ENCODE measurements at places on chromosomes 5 and 9.

DNA sequence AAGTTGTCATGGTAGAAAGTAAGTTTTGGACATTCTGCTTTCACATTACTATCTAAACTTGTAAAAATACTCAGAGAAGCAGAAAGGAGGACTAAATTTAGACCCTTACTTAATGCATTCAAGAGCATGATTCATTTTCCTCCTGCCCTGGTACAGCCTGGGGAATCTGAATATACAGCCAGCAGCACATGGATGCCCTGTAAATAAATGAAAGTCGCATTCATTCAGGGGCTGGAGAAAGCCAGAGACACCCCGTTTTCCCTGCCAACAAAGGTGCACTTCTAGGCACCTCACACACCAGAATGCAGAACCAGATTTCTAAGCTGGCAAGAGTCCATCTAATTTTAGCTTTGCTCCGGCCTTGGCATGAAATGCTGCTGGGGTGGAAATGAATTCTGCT lies 172.7 kb upstream of the KLF9 start:
- no peak for DNase-seq

- DNase-seq, result no peak
Measured at GRCh38 chr5:149047462-149047861, 15.4 kb downstream of the SH3TC2 start.

DNA sequence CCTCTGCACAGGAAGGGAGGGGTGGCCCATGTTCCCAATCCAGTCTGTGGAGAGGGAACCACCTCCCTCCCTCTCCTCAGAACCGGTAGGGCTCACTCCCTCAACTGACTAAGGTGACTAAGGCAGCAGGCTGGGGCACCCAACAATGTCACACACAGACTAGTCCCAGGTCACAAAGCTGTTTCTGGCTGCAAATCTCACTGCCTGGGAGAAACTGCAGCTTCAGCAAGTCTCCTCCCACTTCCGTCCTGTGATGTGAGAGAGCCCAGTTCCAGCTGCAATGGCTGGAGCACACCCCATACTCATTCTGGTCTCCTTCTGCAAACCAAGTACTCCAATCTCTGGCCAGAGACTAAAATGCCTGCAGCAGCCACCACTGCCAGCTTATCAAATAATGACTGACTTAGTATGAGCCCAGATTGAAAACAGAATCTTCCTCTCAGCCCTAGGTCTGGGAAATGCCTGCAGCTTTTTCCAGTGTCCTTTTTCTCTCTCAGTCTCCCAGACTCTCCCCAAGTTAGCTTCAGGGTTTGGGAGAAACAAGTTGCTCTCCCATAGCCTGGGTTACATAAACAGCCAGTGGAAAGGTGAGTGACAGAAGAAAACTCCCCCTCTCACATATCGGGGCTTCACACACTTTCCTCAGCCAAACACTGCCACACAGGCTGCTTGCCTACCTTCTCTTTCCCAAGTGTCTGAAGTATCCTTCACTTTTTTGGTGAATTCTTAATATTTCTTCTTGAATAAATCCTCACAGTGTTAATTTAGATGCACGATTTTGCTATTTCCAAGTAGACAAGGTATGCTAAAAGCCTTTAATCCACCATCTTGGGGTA lies 247.4 kb upstream of the RASA1 start:
- DNase-seq, result peak; percentile 67

GRCh38 chr5:146623666-146624065 lies 107.7 kb upstream of the GPR151 start:
- DNase-seq, result no peak

DNA sequence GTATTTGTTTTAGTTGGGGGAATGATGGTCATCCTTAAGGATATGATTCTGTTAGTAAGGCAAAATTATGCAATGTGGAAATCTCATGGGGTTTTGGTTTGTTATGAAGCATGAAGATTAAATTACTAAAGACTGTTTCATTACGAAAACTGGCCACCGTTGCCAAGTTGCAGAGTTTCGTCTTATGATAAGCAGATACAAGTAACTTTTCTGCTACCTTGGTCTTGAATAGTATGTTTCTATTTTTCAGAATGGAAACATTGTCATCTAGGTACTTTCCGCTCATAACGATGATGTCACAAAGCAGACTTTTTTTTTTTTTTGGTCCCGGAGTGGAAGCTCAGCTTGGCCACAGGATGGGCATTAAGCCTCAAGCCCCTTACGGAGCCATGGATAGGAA lies 4.2 kb downstream of the CCNI2 start:
- DNase-seq, result no peak

- DNase-seq, result peak; percentile 10
Measured at GRCh38 chr5:102554728-102555127, 55.9 kb upstream of the SLCO6A1 start.

DNA sequence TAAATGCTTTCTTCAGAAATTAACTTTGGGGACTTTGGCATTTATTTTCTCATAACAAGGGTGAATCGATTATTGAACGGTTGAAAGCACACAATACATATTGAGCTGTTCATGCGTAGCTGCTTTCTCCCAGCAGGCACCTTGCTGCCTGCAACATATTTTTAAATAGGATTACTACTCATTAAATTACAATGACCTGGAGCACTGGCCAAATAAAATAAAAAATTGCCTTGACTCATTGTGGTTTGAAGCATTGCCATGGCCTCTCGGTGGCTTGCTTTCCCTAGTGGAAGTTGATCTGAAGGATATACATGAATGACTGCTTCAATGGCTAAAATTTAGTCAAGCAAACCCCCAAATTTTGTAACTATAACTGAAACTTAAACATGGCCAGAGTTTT lies 181.6 kb upstream of the NUDT12 start:
- DNase-seq, result no peak

- no peak for DNase-seq
Measured at GRCh38 chr9:89706731-89707191, 101.9 kb downstream of the GADD45G start.

DNA sequence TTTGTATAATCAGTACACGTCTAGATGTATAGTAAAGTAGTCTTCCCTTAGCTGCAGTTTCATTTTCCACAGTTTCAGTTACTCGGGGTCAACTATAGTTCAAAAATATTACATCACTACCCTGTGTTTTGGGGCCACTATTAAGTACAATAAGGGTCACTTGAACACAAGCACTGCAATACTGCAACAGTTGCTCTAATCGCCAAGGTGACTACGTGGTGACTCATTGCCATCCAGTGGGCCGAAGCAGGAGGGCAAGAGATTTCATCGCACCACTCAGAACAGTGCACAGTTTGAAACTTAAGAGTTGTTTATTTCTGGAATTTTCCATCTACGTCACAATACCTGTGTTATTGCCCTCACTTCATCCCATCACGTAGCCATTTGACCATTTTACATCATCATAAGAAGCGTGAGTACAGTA lies at the start of gene ARL14EPL:
ARL14EPL (plus strand) TSS at position 379 of the 424 bp plus-strand sequence. CDS start 18,994 bp downstream, outside the sequence.
- DNase-seq, result peak; percentile 83

DNA sequence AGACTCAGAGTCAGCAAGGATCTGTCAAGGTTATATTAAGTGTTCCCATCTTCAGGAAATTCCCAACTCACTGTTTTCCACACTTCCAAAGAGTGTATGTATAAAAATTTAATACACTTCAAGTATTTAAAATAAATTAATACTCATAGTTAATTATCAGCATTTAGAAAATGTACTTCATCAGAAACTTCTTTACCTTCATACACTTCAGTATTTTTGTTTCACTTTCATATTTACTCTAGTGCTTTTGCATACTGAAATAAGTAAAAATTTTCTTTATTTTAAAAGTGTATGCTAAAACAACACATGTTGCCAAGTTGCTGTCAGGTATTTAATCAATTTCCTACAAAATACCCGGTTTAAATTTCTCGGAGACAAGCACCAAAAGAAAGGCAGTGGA lies 16.5 kb downstream of the RICTOR start:
- no peak for DNase-seq
